ENCODE measurements at places on chromosomes 16 and 17. TPM values are rescaled to one million over a fixed set of nuclear protein-coding genes. Genes with fewer than 3 reads are reported as not detected.

TAC4 gene
- total RNA-seq = not detected

KRTAP9-8 gene
- not detected for total RNA-seq

PNPO gene
- 54.1 TPM for total RNA-seq

DHRS7C gene
- total RNA-seq = not detected

SOST gene
- not detected for total RNA-seq

CORO6 gene
- 22.1 TPM for total RNA-seq

RNF222 gene
- not detected for total RNA-seq

MMP2 gene
- 405 TPM for total RNA-seq

ANKRD40CL gene
- total RNA-seq = not detected

KRT36 gene
- total RNA-seq = not detected

ITGAD gene
- not detected for total RNA-seq

PABPN1L gene
- total RNA-seq = not detected

C17orf107 gene
- total RNA-seq = 0.06 TPM

MTSS2 gene
- 84.4 TPM for total RNA-seq

DNA sequence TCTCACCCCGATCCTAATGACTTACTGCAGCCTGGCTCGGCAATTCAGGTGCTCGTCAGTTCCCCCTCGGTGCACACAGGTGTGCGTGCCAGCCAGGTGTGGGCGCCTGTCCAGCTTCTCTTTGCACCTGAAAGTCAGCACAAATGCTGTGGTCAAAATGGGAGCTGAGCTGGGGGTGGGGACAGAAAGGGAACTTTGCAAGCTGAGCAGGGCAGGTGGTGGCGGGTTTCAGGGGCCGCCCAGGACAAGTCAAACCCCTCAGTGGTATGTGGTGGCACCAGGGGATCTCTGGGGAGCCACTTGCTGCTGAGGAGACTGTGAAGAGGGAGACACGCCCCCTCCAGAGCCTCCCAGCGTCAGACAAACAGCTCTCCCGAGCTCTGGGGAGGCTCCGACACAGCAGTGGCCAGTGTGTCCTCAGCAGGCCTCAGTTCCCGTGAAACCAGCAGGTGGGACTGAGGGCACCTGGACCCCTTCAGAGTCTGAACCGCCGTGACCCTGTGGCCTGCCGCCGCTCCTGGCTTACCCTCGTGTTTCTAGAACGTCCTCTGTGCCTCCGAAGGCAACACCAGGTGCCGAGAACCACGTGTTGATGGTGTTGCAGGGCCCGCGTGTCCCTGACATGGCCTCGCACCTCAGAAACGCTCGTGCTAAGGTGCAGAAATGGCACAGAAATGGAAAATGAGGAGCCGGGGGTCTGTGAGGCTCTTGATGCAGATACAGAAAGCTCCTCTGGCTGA is 233.5 kb upstream of the TNRC6C start:
- DNase-seq = no peak

- DNase-seq = no peak
Measured at GRCh38 chr17:72719578-72720493, 372.7 kb downstream of the SLC39A11 start.

DNA sequence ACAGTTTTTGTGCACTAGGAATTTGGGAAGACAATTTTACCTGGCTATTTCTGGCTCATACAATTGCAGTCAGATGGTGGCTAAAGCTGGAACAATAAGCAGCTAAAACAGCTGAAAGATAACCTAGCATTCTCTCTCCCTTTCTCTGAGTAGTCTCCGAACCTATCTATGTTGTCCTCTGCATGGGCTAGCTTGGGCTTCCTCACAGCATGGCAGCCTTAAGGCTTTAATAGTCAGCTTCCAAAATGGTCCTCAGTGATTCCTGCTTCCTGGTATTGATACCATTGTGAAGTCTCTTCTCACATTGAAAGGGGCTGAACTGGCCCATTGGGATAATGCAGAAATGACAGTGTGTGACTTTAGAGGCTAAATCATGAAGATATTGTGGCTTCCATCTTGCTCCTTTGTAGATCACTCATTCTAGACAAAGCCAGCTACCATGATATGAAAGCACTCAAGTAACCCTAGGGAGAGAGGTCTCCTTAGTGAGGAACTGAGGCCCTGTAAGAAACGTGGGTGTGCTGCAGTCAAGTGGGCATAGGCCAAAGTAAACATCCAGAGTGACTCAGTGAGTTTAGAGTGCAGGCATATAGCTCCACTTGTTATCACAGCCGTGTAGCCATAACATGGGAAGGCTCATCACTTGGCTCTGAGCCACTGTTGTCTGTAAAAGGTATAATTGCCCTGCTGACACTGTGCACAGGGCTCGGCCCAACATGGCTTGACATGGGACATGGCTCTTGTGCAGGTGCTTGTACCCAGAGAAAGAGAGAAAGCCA is 5.5 kb upstream of the VKORC1 start:
- DNase-seq = peak; percentile 61

DNA sequence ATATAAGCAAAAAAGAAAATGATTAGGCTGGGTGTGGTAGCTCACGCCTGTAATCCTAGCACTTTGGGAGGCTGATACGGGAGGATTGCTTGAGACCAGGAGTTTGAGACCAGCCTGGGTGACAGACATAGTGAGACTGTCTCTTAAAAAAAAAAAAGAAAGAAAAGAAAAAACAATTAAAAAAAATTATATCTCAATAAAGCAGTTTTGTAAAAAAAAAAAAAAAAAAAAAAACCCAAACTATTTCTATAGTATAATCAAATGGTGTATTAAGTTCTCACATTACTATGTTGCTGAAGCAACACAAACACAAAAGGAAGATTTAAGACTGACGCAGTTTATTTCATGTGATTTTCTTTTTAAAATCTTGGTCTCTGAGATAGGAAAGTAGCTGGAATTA is 140.5 kb downstream of the TRIM37 start:
- no peak for DNase-seq

DNA sequence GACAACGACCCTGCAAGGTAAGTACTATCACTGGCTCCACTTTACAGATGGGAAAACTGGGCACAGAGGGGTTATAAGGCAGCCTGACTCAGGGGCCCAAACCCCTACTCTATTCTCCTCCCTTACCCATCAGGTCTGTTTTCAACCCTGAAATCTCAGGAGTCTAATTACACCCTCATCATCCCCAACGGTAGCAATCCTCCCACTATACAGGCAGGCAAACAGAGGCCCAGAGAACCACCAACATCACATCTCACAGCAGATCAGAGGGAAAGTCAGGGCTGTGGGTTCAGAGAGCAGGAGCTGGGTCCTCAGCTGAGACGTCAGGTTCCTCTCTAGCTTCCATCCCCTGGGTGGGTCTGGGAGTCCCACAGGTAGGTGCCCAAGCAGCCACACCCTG is 16.5 kb downstream of the JUP start:
- DNase-seq = no peak

- DNase-seq = no peak
Measured at GRCh38 chr16:50038756-50039529, 13.9 kb downstream of the CNEP1R1 start.

GRCh38 chr17:57819285-57819684 is 30.6 kb downstream of the MRPS23 start:
- DNase-seq = no peak

DNA sequence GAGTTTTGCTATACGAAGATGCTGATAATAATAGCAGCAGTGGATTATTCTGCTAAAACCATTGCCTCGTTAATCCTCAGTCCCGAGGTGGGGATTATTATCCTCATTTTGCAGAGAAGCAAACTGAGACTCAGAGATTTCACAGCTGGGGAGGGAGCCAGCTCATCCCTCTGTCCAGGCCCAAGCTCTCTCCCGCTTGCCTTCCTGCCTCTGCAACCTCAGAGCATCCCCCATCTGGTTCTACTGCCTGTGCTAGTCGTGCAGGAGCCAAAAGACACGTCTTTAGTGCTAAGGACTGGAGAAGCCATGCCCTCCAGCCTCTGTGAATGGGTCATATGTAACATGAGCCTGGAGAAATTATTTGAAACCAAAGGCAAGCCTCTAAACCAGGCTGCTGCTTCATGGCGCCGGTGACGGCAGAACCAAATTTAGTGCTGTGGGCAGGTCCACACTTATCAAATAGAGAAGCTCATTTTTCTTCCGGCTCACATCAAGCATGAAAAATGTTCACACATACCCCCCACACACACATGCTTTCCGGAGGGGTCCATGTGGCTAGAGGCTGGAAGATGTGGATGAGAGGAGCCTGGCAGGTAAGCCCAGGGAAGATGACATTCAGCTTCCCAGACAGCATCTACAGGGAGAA is 13.5 kb downstream of the MAPT start:
- no peak for DNase-seq

GRCh38 chr16:16014329-16015224 is 65.2 kb downstream of the ABCC1 start:
- DNase-seq = peak; percentile 49

- DNase-seq = no peak
Measured at GRCh38 chr17:42363767-42364585, 24.3 kb downstream of the STAT3 start.

GRCh38 chr16:19601083-19601976 is 45.8 kb downstream of the VPS35L start:
- peak; percentile 10 for DNase-seq

DNA sequence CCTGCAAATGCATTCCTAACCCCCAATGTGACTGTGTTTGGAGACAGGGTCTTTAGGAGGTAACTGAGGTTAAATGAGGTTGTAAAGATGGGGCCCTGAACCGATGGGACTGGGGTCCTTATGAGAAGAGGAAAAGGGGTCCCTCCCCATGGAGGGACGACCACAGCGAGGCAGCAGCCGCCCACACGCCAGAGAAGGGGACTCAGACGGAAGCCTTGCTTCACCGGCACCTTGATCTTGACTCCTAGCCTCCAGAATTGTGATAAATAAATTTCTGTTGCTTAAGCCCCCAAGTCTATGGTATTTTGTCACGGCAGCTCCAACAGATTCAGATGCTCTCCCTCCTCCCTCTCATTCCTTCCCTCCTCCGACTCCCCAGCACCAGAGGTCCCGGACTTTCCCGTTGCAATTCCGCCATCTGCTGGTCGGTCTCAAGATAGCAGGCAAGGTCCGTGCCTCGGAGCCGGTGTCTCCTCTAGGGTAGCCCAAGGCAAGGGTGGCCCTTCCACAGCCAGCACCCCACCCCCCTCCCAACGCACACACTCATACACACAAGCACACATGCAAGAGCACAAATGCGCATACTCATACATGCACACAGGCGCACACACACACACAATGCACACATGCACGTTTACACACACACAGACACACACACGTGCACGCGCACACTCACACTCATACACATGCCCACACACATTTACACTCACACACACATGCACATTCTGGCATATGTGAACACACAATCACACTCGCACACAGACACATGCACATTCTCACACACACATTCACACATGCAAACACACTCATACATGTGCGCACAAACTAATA is 23.1 kb upstream of the C16orf78 start:
- peak; percentile 18 for DNase-seq

DNA sequence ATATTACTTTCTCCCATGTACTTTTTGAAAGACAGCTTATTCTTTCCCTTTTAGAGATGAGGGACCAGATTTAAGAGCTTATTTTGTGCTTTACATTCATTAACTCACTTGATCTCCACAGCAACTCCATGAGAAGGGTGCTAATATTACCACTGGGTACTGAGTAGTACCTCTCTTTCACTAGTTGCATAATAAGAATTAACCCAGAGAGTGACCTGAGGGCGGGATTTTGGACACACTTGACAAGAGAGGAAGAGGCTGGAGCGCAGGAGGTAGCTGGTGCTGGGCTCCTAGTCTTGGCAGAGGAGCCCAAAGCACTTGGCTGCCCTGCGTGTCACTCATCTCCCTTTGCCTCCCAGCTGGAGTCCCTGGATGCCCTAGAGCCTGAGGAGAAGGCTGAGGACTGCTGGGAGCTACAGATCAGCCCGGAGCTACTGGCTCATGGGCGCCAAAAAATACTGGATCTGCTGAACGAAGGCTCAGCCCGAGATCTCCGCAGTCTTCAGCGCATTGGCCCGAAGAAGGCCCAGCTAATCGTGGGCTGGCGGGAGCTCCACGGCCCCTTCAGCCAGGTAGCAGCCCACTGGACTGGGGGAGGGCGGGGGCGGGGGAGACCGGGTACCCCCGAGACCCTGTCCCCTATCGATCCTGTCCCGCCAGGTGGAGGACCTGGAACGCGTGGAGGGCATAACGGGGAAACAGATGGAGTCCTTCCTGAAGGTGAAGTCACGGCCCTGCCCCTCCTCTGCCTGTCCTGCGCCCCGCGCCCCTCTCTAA is 1.7 kb upstream of the MAZ start:
- no peak for DNase-seq

DNA sequence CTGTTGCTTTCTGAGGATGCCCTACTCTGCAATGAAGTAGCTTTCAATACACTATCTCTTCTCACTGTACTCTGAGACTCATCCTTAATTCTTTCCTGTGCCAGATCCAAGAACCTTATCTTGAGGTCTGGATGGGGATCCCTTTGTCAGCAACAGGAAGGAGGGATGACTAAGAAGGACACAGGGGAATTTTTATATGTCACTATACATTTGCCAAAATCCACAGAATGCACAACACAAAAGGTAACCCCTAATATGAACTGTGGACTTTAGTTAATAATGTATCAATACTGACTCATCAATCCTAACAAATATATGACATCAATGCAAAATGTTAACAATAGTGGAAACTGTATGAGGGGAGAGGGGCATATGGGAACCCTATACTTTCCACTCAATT is 4.7 kb upstream of the RBBP6 start:
- DNase-seq = no peak

- no peak for DNase-seq
Measured at GRCh38 chr16:78984887-78985464, 615.6 kb downstream of the MAF start.

GRCh38 chr17:3695723-3696411 is at the start of gene P2RX5:
TSS of gene P2RX5 (minus strand) at chr17:3696155. CDS start at chr17:3696005, 150 bp downstream.
- DNase-seq = no peak

GRCh38 chr16:84597528-84597896 is 20.4 kb downstream of the COTL1 start:
- DNase-seq = no peak

DNA sequence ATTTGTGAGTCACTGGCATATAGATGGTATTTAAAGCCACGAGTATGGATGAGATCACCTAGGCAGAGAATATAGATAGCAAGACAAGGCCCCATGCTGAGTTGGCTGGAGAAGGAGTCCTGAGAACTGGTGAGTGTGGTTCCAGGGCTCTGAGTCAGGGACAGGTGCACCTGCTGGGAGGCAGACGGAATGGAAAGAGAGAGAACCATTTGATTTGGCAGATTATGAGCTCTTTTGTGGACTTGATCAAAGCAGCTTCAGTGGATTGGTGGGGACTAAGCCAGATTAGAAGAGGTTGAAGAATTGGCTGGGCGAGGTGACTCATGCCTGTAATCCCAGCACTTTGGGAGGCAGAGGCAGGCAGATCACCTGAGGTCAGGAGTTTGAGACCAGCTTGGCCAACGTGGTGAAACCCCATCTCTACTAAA is 4.3 kb upstream of the C16orf92 start:
- DNase-seq = peak; percentile 24
